ENCODE measurements at places on chromosomes 5 and 9.

DNA sequence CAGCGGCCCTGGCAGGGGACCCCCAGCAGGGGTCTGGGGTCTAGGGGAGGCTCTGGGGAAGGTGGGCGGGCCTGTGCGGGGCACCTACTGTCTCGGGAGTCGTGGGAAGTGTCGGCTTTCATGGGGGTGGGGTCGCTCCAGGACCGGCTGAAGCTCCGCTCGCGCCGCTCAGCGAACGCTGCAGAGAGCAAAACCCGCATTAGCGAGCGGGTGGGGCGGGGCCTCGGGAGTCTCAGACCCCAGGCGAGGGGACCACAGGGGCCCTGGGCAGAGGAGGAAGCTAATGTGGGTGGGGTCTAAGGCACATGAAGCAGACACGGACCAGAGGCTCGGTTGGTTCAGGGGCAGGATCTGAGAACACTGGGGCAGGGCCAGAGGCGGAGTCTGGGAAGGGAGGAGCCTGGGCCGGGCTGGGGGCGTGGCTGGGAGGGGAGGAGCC lies 5.5 kb downstream of the NSMF start:
- no peak for DNase-seq

DNA sequence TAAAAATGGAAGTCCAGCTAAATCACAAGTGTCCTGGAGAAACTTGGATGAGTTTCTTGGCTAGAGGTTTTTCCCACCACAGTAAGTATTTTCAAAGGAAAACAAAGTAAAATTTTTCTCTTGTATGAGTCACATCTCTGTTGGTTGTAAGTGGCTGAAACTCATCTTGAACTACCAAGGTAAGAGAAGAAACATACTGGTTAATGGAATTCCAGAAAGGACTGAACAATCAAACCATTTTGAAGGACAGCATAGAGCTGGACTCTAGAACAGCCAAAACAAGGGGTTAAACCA lies 102.8 kb upstream of the CDKN2B start:
- DNase-seq = no peak

GRCh38 chr5:159324986-159325385 lies 5.3 kb downstream of the IL12B start:
- no peak for DNase-seq

DNA sequence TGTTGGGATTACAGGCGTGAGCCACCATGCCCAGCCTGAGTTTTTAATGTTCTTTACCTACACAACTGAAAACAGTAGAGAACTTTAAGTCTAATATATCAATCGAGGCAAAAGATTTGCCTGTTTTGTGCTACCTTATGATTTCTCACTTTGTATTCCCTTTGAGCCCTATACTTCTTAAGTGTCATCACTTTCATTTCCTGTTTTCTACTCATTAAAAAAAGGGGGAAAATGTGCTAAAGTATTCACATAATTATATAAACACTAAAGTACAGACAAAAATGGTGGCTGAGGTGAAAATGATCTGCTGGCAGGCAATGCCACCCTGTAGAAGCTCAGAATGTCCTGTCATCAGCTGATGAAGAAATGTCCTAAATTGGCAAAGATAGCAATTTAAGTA lies 23.6 kb downstream of the ATG10 start:
- DNase-seq = no peak

GRCh38 chr9:77177894-77178794 lies 810 bp downstream of the VPS13A start:
- DNase-seq = peak; percentile 22

DNA sequence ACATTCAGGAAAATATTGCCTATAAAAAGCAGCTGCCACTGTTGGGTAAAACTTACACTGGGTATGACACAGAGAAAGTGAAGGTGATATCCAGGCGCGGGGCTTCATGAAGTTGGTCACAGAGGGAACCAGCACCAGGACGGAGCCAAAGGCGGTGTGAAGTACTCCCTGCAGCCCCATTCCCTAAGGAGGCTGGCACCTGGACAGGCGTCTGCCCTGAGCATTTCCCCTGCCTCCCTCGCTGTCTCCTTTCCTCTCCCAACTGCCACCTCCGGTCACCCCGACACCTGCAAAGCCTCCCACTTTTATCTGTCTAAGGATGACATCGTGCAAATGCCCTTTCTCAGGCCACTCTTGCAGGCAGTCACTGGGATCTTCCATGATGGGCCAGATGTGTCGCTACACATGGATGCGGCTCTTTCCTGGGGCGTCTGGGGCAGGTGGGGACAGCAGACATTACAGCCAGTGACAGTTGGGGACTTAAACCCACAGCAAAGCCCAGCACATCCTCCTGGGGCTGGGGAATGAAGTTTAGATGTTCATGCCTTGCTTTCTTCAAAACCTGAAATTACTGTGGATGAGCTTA lies 367.7 kb upstream of the IRX4 start:
- no peak for DNase-seq

GRCh38 chr5:141155540-141156374 lies 5.9 kb downstream of the PCDHB6 start:
- DNase-seq = no peak

DNA sequence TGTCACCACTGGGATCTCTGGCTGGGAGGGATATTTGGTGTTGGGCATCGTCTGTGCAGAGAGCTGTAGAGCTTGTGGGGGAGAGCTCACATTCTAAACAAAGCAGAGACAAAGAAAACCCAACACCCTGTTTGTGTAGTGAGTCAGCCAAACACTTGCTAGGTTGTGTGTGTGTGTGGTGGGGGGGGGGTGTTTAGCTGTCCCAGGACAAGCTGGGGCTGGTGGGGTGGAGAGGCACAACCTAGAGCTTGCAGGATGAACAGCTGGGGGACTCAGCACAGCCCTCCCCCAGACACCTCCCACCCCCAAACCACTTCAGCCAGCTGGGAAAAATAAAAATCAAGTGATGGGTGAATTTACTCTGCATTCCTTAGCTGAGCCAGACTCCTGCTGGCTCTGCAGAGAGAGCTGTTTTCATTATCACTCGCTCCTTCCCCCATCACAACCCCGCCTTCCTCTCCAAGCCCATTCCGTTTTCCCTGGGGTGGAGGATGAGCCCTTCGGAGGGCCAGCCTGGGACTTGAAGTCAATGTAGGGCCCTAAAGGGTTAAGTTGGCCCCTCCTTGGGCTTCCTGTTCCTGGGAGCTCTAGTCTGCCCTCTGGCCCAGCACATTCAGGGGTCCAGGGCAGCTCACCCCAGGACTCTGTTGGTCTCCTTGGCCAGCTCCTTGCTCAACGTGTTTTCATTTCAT lies 2.6 kb downstream of the OLFML2A start:
- DNase-seq = no peak

GRCh38 chr9:100222674-100223073 lies 123.6 kb downstream of the INVS start:
- no peak for DNase-seq

- DNase-seq = no peak
Observed at GRCh38 chr5:113598926-113599325, 85.4 kb downstream of the YTHDC2 start.

DNA sequence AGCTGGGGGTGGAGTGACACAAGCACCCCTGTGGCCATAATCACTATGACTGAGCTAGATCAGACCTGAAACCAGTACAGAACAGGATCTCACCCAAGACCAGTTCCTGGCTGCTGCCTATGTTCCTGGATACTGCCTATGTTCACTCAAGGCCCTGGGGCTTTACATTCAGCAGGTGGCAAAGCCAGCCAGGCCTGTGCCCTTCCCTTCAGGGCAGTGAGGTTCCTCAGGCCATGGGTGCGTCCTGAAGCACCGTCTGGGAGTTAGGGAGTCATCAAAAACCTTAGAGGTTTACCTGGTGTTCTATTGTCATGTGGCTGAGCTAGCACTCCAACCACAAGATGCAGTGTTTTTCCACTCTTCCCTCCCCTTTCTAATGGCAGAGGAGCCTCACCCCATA lies 419.8 kb downstream of the TMEM232 start:
- DNase-seq = no peak

GRCh38 chr9:71306134-71306533 lies 184.7 kb upstream of the TRPM3 start:
- DNase-seq = no peak

DNA sequence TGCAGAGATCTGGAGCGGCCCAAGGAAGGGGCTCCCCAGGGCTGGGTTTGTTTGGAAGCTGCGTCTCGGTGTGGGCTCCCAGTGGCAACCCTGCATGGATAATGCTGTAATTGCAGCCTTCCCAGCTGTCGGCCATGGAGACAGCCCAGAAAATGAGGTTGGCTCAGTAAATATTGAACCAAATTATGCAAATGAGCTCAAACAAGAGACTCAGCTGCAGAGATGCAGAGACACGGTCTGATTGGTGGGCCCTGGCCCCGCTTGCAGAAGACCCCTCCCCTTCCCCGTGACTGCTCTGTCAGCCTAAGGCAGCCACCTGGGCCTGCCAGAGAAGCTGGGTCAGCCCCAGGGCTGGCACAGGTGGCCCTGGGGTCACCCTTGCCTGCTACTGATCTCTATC lies 75.9 kb downstream of the RAD23B start:
- no peak for DNase-seq

DNA sequence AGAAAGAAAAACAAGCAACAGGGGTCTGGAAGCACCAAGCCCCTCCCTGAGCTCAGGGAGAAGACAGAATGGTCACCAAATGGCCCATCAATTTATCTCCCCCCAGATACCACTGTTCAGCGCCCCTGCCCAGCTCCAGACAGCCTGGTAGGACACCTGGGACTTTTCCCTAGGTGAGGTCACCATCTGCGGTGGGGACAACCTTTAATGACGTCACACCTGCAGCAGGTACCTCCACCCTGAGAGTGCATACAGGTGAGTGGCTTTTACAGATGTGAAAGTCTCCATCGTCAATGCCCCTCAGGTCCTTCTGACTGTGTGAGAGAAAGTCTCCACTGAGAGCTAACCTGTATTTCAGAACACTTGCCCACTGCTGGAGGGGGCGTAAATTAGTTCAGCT lies 34.3 kb upstream of the LAMC3 start:
- DNase-seq = no peak

DNA sequence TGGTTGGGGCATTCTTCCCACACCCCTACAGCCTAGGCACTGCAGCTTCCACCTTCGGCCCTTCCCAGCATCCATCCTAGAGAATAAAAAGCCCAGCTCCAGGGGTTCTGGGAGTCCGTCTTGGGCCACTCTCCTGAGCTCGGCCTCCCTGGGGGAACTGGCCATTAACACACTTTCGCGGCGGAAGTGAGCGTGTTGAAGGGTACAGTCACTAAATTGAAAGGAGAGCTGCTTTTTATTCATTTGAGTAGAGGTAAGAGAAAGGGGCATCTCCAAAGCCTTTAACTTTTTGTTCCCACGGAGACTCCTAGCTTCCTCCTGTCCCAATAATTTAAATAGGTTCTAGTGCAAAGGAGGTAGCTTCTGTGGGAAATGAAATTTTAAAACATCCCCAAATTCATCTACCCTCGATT lies 31.0 kb upstream of the NFIB start:
- DNase-seq = no peak

DNA sequence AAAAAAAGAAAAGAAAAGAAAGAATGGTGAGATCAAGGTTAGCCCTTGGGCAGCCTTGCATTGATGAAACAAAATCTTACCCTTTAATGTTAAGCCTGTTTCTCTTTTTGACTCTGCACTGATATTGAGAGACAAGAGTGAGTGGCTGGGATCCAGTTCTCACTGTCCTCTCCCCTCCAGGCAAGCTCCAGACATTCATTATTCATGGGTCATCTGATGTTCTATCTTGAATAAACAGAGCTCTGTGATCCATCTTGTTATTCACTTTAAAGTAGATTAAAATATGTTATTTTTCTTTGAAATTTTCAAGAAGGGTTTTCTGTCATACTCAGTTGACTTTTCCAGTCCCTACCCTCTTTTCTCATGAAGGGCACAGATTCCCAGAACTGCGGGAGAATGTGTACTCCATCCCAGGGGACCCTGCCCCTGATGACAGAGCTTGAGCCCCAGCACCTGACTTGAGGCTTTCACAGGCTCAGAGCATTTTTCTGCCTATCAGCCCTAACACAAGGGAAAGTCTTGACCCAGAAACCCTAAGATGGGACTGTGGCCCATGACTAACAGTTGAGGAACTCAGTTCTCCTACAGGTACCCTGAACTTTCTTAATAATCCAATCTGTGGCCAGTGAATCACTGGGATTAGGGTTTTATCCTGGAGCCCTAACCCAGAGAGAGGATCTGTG lies 24.1 kb downstream of the ACTL7B start:
- no peak for DNase-seq

DNA sequence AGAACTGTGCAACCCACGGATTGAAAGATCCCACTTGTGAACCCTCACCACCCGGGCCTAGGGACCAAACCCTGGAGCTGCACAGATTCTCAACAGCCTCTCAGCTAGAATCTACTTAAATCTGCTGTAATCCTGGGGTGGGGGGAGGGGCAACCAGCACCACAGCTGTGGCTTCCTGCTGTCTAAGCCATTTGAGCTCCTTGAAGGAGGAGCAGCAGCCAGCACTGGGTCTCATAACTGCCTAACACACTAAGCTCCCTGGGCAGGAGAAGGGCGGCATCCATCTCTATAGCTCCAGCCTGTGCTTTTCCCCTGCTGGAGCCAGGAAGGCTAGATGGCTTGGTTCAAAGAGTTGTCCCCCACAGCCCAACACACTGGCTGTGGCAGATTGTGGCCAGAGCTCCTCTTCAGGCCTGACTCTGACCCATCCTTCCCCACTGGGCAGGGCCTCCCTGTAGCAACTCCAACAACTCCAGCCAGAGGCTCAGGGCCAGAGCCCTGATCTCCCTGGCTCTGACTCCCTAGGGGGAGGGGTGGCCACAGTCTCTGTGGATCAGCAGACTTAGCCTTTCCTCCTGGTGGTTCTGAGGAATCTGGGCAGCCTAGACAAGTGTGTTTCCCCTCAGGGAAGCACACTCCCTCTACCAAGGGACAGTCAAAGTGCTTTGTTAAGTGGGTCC lies 72.0 kb upstream of the C9orf72 start:
- DNase-seq = no peak

GRCh38 chr5:115450741-115451140 lies 93.8 kb downstream of the FEM1C start:
- DNase-seq = no peak

DNA sequence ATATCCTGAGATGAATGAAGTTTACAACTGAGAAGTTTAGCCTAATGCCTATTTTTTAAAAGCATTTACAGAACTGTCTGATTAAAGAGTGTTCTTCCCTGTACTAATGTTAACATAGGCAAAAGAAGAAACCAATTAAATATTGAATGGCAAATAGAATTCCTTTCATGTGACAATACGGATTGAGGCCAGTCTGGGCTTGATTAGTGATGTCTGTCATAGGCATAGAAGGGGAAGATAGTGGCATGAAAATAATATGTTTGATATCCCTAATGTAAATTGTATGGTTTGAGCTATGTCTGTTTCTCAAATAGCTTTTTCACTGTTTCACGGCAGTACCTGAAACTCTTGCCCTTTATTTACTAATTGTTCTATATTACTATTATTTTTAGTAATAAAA lies 443.1 kb upstream of the CLINT1 start:
- no peak for DNase-seq

- DNase-seq = peak; percentile 39
Observed at GRCh38 chr9:112097712-112098688, 77.1 kb downstream of the SUSD1 start.

- peak; percentile 20 for DNase-seq
Observed at GRCh38 chr5:142770650-142771609, 753 bp downstream of the ARHGAP26 start.

- DNase-seq = no peak
Observed at GRCh38 chr5:146016764-146017484, 80.5 kb downstream of the SH3RF2 start.
